ENCODE measurements at places on chromosomes 16 and 17.

DNA sequence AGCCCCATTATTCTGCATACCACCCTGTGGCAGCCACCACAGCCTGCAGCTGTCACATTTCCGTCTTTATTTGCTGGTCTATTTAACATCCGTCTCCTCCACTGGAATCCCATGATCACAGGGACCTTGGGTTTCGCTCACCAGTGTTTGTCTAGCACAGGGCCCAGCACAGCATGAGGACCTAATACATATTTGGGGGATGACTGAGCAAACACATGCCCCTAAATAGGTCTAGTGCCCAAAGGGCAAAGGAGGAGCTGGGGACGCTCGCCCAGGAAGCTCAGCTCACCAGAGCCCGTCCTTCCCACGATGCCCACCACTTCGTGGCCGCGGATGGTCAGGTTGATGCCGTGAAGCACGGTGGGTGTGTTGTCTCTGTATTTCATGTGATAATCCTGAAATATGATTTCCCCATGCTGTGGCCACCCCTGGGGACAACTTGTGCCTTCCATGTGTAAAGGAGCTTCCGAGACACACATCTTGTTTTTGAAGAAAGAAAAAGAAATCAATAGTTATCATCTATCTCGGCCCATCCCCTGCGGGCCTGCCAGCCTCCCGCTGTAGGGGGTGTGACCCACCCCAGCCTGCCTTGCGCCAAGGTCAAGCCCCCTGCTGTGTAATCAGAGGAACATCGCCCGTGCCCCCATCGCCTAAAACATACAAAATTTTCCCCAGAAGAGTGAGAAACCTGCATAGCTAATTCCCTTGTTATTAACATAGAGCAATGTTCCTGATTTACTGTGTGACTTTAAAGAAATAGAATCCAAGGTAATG lies 21.0 kb upstream of the ABCC12 start:
- DNase-seq = no peak

DNA sequence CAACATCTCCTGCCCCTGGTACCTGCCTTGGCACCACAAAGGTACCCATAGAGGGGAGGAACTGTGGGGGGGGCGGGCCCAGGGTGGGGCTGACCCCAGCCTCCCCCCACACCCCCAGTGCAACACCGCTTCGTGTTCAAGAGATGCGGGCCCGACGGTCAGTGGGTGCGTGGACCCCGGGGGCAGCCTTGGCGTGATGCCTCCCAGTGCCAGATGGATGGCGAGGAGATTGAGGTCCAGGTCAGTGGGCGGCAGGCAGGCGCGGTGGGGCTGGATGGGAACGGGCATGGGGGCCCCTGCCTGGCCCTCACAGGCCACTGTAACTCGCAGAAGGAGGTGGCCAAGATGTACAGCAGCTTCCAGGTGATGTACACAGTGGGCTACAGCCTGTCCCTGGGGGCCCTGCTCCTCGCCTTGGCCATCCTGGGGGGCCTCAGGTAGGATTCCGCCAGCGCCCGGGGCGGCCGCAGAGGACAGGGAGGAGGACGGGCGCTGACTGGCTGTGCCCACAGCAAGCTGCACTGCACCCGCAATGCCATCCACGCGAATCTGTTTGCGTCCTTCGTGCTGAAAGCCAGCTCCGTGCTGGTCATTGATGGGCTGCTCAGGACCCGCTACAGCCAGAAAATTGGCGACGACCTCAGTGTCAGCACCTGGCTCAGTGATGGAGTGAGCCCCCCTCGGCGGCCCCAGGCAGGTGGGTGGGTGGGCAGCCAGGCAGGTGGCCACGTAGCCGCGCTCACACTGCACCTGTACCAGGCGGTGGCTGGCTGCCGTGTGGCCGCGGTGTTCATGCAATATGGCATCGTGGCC lies 7.1 kb downstream of the GCGR start:
- no peak for DNase-seq

DNA sequence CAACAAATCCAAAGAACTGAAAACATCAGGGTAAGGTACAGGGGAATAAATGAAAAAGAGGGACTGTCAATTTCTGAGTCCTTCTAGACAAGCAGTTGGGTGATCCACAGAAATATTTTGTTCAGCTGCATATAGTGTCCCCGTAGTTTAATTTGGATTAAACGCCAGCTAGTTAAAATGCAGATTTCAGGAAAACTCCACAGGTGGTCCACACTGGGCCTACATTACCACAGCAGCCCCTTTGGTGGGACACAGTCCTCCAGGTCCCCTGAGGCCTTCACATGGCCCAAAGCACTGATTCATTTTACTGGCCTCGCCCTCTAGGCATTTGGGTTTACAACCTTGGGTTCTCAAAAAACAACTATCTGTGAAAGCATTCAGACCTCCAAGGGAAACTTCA lies 4.6 kb downstream of the ARHGAP17 start:
- no peak for DNase-seq

GRCh38 chr16:3594316-3595109 lies 16.9 kb downstream of the SLX4 start:
- no peak for DNase-seq

- no peak for DNase-seq
Measured at GRCh38 chr16:69935740-69936139, 15.4 kb upstream of the CLEC18A start.

- DNase-seq = no peak
Measured at GRCh38 chr17:76485569-76485968, 15.7 kb downstream of the RHBDF2 start.

GRCh38 chr16:70726892-70727361 lies 41.1 kb upstream of the MTSS2 start:
- DNase-seq = peak; percentile 60

DNA sequence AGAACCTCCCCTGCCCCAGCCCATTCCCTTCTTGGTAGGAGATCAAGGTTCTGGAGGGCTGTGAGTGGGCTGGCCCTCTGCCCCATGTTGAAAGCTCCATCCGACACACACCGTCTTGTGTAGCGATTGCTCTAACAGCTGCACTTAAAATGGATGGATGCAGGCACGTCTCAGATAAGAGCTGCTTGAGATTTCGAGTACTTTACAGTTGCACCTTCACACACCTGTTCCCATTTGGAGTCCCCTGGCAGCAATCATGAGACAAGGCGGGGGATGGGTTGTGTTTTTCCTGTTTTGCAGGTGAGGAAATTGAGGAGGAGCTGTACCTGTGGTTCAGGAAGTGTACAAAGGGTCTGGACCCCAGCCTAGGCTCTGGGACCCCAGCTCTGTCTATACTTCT lies 25.6 kb upstream of the TAC4 start:
- DNase-seq = no peak

GRCh38 chr17:51362811-51363585 lies 102.7 kb downstream of the UTP18 start:
- no peak for DNase-seq

DNA sequence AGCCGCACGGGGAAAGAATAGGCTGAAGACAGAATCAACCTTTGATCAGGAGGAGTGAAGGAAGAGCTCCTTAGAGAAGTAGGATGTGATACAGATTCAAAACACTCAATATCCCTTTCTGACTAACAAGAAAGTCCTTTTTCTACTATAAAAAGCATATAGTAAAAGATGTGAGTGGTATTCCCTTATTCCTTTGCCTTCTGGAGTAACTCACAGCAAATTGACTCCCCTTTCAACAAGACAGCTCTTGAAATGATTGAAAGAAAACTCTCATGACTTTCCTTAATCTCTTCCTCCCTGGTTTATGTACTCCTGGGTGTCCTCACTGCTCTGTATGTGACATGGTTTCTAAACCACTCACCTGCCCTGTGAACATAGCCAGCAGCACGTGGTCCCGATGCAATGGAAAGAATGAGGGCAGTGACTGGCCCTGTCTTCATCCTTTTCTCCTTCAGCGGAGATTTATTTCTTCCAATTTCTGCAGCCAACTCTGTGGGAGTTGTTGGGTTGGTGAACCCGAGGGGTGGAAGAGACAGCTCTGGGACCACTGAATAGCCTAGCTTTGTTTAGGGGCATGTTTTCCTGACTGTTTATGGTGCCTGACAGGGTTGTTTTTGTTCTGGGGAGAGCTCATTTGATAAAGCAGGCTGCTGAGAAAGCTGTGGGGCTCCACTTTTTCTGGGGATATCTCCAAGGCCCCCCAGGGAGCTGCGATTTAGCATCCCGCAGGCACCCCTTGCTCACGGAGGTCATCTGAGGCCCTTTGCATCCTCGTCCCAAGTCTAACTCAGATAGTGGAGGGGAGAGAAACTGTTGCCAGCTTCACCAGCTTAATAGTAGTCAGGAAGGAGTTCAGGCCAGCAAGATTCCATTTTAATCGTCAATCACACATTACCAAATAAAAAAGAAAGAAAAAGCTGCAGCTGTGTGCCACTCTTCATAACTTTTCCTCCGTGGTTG lies 46.7 kb downstream of the MAP2K6 start:
- DNase-seq = no peak

DNA sequence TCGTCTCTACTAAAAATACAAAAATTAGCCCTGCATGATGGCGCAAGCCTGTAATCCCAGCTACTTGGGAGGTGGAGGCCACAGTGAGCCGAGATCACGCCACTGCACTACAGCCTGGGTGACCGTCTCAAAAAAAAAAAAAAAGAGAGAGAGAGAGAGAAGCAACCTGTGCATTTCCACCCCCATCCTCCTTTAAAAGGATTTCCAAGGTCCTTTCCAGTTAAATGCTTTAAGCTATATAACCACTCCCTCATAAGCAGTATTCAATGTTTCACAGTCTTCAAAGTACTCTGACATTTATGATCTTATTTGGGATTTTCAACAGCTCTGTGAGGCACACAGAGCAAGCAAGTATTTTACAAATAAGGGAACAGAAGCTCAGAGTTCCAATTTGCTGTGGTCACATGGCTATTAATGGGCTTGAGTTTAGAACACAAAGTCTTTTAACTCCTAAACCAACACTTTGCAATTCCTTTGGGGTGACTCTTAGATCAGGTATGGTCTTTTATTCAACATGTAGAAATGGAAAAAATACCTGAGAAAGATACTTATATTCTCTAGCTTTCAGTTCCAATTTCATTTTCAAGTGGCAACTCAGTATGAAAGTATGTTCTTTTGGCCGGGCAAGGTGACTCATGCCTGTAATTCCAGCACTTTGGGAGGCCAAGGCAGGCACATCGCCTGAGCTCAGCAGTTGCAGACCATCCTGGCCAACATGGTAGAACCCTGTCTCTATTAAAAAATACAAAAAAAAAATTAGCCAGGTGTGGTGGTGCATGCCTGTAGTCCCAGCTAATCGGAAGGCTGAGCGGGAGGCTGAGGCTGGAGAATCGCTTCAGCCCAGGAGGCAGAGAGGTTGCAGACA lies 31.3 kb downstream of the SPOP start:
- no peak for DNase-seq

- DNase-seq = peak; percentile 84
Measured at GRCh38 chr16:5490499-5490898, 392.9 kb upstream of the EEF2KMT start.

GRCh38 chr17:73519714-73520368 lies 124.4 kb downstream of the SDK2 start:
- peak; percentile 54 for DNase-seq

- no peak for DNase-seq
Measured at GRCh38 chr16:77689971-77690370, 32.3 kb upstream of the NUDT7 start.

DNA sequence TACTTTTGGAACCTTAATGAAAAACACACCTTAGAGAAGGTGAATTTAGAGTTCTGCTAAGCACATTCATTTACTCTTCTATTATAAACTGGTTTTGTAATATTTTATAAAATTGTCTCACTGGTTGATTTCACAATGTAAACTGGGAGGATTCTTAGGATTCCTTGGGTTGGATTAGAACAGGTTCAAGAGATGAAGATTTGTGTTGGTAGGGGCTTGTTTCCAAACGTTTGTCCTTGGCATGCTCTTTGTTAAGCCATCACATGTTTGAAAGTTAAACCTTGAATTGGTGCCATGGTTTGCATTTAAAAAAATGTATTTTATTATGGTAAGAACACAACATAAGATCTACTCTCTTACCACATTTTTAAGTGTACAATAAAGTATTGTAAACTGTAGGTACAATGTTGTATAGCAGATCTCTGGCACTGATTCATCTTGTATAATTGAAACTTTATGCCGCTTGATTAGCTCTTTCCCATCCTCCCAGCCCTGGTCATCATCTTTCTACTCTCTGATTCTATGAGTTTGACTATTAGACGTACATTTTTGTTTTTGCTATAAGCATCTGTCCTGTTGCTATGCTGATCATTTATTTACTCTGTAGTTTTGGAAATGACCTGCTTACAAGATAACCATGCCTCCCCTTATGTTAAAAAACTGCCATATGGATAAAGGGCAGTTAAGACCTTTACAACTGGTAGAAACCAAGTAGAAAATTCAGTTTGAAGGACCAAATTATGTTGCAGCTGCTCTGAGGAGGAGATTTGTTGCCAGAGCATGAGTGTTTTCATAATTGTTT lies 9.6 kb downstream of the FTO start:
- peak; percentile 42 for DNase-seq

GRCh38 chr17:48374650-48375230 lies 55.3 kb downstream of the SKAP1 start:
- no peak for DNase-seq

GRCh38 chr17:45708707-45709290 lies 75.3 kb upstream of the CRHR1 start:
- DNase-seq = no peak

DNA sequence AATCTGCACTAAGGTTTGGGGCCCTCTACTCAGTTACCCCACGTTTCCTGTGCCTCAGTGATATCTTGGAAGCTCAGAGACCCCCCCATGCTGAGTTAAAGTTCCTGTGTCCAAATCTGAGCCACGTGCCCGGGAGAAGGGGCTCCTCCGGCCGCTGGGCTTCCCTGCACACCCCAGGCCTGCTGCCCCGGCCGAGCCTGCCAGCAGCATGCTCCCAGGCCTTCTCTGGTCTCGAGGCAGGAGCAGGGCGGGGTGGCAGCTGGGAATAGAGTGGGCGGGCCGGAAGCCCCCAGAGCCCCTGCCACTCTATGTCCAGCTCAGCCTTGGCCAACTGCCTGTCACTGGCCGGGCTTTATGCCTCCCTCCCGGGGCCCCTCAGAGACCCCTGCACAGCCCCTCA lies 5.6 kb upstream of the VASN start:
- no peak for DNase-seq

GRCh38 chr17:41322094-41322902 lies 6.8 kb upstream of the KRTAP17-1 start:
- DNase-seq = peak; percentile 62

DNA sequence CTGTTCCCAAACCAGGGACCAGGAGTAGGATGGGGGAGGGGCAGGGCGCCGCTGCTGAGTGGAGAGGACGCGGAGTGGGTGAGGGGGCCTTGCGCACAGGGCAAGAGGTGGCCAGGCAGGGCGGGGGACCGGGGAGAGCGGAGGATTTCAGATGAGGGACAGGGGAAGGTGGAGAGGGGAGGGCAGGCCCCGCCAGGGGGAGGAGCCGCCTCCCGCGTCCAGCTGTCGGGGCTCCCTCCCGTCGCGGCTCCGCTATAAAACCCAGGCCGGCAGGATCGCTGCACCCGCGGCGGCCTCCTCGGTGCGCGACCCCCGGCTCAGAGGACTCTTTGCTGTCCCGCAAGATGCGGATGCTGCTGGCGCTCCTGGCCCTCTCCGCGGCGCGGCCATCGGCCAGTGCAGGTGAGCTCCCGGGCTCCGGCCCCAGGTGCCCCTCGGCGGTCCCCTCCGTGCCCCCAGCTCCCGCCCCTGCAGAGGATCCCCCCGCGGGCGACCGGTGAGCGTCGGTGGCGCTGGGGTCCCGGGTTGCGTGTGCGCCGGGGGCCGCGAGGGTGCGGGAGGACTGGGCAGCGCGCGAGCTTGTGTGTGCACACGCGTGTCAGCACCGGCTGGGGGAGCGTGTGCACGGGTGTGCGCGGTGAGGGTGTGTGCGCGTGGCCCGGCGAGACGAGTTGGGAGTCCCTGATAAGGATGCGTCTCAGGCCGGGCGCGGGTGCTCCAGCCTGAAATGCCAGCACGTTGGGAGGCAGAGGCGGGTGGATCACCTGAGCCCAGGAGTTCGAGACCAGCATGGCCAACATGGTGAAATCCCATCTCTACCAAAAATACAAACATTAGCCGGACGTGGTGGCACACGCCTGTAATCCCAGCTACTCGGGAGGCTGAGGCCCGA lies at the start of gene CA4:
TSS of gene CA4 (plus strand) at position 283 of the 892 bp plus-strand sequence. CDS start at position 345, 62 bp downstream.
- peak; percentile 36 for DNase-seq
